A549 treated with CpdA at 1 μM for 4 hours (cell line): ENCODE measurements at places on chromosomes 16 and 17. TPM values are rescaled to one million over a fixed set of nuclear protein-coding genes. Genes with fewer than 3 reads are reported as not detected.

Gene CDH5
- total RNA-seq, result 0.12 to 0.41 TPM (median 0.17 TPM) in 5 replicates

Gene HSD17B1
- 1.2 to 1.9 TPM (median 1.5 TPM) in 5 replicates for total RNA-seq

Gene SEPTIN12
- total RNA-seq, result not detected in 5 replicates

Gene KRTAP4-6
- not detected in 5 replicates for total RNA-seq

Gene ATAD5
- 3.5 to 6.9 TPM (median 4.3 TPM) in 5 replicates for total RNA-seq

Gene TBX21
- total RNA-seq, result 0.05 to 0.07 TPM (median 0.07 TPM) in 4 of 5 replicates, not detected in the other

Gene DNAI2
- total RNA-seq, result 0.06 TPM in 1 of 5 replicates, not detected in the others

Gene ASPA
- total RNA-seq, result not detected in 5 replicates

Gene GSE1
- 19.9 to 22.4 TPM (median 20.6 TPM) in 5 replicates for total RNA-seq

Gene EPX
- total RNA-seq, result not detected in 5 replicates

Gene HMOX2
- total RNA-seq, result 46.9 to 59.6 TPM (median 55.7 TPM) in 5 replicates

Gene AOC3
- 0.97 to 2.1 TPM (median 1.0 TPM) in 5 replicates for total RNA-seq

Gene JPH3
- total RNA-seq, result 1.5 to 2.5 TPM (median 2.0 TPM) in 5 replicates

Gene TBC1D3D
- 0.08 to 0.15 TPM in 2 of 5 replicates, not detected in the others for total RNA-seq

Gene HOXB4
- 0.09 to 0.17 TPM (median 0.13 TPM) in 5 replicates for total RNA-seq

Gene SLFN14
- total RNA-seq, result not detected in 5 replicates

Gene TMEM100
- total RNA-seq, result not detected in 5 replicates

Gene DYNC1LI2
- total RNA-seq, result 42.7 to 59.9 TPM (median 51.9 TPM) in 5 replicates

Gene TAT
- total RNA-seq, result 0.02 to 0.09 TPM (median 0.05 TPM) in 3 of 5 replicates, not detected in the others

Gene SCIMP
- not detected in 5 replicates for total RNA-seq

Gene GPR142
- 0.03 TPM in 1 of 5 replicates, not detected in the others for total RNA-seq

Gene HOXB1
- not detected in 5 replicates for total RNA-seq

Gene CCL3
- not detected in 5 replicates for total RNA-seq

Gene SALL1
- 0.07 to 0.24 TPM (median 0.10 TPM) in 5 replicates for total RNA-seq

Gene FBXW10
- 0.96 to 1.9 TPM (median 1.2 TPM) in 5 replicates for total RNA-seq

Gene TMEM231
- total RNA-seq, result 7.6 to 9.2 TPM (median 9.0 TPM) in 5 replicates

Gene KRT14
- 0.14 to 0.30 TPM (median 0.16 TPM) in 3 of 5 replicates, not detected in the others for total RNA-seq

Gene SHBG
- 0.68 to 1.0 TPM (median 0.73 TPM) in 5 replicates for total RNA-seq

Gene NUDT16L1
- 17.3 to 25.2 TPM (median 24.0 TPM) in 5 replicates for total RNA-seq

Gene MARVELD3
- total RNA-seq, result 0.22 to 0.56 TPM (median 0.49 TPM) in 5 replicates

Gene TNFRSF13B
- not detected in 5 replicates for total RNA-seq

Gene TBC1D3C
- total RNA-seq, result not detected in 5 replicates

Gene AURKB
- 153 to 173 TPM (median 159 TPM) in 5 replicates for total RNA-seq

Gene IL17C
- total RNA-seq, result not detected in 5 replicates

Gene BCL6B
- total RNA-seq, result not detected in 5 replicates

Gene ADAMTS18
- total RNA-seq, result 0.01 TPM in 1 of 5 replicates, not detected in the others

Gene KRT31
- total RNA-seq, result not detected in 5 replicates

Gene HS3ST6
- 1.9 to 3.7 TPM (median 3.2 TPM) in 5 replicates for total RNA-seq

Gene DEXI
- total RNA-seq, result 29.3 to 42.2 TPM (median 41.3 TPM) in 5 replicates

Gene SECTM1
- 0.99 to 1.9 TPM (median 1.3 TPM) in 5 replicates for total RNA-seq

Gene AGRP
- total RNA-seq, result not detected in 5 replicates

Gene ELAC2
- 107 to 113 TPM (median 107 TPM) in 5 replicates for total RNA-seq

Gene MSLN
- 1.4 to 3.1 TPM (median 2.8 TPM) in 5 replicates for total RNA-seq
